ENCODE measurements at places on chromosomes 6 and 20.
A peak's percentile ranks its signal among the peaks of the same experiment; 100 is the strongest.

- DNase-seq = no peak
Observed at GRCh38 chr6:43683708-43684455, 3.7 kb downstream of the MRPS18A start.

- DNase-seq = peak; percentile 48
Observed at GRCh38 chr20:41697861-41698559, 79.8 kb upstream of the CHD6 start.

DNA sequence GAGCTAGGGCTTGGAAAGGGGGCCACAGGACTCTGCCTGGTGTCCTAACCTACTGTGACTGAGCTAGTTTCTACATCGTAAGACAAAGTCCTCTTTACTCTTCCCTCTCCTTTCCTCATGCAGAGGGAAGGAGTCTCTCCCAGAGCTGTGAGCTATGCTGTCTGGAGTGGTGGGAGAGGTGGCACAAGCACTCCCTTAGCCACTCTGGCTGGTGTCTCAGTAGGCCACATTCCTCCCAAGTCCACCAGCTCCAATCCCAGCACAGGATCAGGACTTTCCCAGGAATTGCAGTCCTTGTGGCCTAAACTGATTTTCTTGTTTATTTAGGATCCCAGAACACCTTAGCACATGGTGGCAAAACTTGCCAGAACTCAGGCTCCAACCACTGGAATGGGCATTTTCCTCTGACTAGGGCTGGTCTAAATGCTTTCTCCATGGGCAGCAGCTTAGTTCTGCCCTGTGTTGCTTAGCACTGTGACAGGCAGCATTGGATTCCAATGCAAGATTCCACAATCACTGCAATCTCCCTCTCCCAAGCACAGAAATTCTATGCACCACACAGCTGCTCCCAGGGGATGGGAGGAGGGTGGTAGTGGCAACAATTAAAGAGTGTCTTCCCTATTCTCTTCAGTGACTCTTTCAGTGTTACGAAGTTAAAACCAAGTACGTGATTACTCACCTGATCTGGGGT, 733.3 kb downstream of the HACE1 start:
- DNase-seq = no peak

- no peak for DNase-seq
Observed at GRCh38 chr6:30886897-30887255, 2.6 kb downstream of the DDR1 start.
